Hepatocyte (in vitro differentiated cells): ENCODE measurements at places on chromosomes 6 and 20.

DNA sequence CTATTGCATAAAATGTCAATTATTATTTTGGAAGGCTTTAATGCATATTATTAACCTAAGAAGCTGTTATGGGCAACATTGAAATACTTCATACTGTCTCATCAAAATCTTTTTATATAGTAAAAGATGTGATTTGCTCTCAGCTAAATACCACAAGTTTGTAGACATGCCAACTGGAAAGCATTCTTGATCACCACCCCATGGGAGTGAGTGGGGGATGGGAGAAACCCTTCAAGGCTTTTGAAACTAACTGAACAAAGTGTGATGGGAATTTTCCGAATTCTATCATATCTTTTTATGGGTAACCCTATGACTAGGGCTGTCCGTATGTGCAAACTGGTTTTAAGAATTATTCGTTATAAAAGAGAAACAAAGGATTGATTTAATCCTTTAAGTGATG lies 377.3 kb upstream of the JAG1 start:
- no peak for DNase-seq

GRCh38 chr6:121503589-121503991 lies 68.1 kb downstream of the GJA1 start:
- DNase-seq, result no peak

DNA sequence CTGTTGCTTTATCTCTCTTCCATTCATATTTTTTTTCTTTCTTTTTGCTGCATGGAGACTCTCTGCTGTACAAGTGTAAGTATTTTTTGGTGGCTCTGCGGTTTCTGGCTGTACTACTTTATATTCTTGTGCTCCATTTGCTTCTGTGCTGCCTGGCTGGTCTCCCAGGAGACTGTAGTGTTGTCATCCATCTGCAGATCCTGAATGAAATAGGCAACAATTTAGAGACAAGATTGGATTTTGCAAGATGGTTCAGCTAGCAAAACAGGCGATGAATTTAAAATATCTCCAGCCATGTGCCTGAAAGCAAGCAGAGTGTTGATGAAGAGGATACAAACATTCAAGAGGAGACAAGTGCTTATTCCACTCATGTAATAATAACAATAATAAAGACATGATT lies 75.1 kb upstream of the SCGN start:
- DNase-seq, result no peak

- DNase-seq, result no peak
Observed at GRCh38 chr20:16469395-16469905, 103.8 kb downstream of the KIF16B start.

DNA sequence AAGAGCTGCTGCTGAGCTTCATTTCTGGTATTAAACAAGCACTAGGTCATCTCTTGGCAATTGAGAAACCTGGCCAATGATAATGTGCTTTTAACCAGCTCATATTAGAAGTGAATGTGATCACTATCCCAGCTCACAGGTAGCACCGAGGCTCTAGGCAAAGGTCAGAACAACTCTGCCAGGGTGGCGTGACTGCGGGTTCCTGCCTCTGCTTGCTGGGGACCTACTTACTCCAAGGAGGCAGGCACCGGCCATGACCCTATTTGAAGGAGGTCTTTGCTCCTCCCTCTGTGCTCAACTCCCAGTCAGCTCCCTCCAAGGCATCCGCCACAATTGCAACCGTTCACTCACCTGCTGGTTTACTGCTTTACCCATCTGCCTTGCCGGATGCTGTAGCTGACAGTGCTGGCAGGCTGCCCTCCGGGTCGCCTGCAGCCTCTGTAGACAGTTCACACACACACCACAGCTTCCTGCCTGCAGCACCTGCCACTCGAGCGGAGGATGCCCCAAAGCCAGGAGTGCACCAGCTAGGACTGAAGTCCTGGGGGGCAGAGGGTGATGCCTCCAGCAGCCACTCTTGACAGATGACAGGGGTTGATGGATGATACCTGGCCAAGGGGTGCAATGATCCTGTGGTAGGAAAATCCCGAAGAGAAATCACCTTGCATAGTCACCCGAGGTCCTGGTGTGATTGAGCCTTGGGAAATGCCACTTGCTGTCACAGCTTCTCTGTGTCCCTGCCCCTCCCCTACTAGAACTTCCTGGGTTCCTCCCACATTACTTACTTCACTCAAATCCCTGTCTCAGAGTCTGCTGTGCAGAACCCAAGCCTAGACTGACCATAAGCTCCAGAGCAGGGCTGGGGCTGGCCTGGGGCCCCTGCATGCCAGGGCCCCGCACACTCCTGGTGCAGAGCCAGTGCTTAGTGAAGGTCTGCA lies 8.8 kb upstream of the VSX1 start:
- DNase-seq, result no peak

DNA sequence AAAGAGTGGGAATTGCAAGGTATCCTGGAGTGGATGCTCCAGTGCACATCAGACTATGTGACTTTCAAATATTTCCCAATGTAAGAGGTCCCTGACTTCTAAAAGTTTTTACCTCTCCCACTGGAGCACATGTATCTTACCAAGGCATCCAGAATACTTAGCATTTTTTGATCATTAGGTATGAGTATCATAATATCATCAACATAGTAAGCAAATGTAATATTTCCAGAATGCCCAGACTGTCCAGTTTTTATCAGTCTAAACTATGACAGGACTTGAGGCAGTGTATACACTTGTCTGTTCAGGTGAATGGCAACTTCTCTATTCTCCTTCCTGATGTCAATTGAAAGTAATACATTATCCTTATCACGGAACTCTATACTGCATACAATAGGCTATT lies 924.6 kb upstream of the GJE1 start:
- DNase-seq, result no peak

GRCh38 chr20:56974499-56975250 lies 291.8 kb downstream of the BMP7 start:
- DNase-seq, result peak; percentile 78

DNA sequence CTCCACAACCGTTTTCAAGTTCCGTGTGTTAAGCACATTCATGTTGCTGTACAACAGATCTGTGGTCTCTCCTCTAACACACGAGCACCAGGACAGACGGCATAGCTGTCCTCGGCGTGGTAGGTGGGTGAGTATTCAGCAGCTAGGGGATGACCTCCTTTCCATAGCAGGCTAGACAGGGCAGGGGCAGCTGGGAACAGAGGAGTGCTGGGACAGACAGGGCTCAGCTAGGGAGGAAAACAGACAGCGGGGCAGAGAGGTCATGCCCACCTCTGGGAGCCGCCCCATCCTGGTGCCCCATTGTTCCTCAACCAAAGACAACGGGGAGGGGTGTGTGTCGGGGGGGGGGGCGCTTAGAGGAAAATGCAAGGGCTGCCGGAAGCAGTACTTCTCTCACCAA lies 271.5 kb upstream of the FOXQ1 start:
- no peak for DNase-seq

- DNase-seq, result no peak
Observed at GRCh38 chr6:44659726-44660125, 272.2 kb downstream of the CDC5L start.

DNA sequence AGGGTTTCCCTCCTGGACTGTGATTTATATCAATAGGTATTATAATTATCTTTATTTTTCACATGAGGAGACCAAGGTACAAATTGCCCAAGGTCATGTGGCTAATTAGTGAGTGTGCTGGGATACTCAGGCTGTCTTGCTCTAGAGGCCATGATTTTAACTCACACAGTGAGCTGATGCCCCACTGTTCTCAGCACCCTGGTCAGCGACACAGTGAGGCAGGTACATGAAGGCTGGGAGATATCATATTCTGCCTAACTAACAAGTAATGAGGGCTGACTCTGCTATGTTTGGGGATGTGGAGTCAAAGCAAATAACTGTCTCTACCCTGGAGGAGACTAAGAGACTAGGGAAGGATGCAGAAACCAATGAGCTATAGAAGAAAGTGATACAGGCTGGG lies 501.1 kb downstream of the PTPRT start:
- DNase-seq, result peak; percentile 54

DNA sequence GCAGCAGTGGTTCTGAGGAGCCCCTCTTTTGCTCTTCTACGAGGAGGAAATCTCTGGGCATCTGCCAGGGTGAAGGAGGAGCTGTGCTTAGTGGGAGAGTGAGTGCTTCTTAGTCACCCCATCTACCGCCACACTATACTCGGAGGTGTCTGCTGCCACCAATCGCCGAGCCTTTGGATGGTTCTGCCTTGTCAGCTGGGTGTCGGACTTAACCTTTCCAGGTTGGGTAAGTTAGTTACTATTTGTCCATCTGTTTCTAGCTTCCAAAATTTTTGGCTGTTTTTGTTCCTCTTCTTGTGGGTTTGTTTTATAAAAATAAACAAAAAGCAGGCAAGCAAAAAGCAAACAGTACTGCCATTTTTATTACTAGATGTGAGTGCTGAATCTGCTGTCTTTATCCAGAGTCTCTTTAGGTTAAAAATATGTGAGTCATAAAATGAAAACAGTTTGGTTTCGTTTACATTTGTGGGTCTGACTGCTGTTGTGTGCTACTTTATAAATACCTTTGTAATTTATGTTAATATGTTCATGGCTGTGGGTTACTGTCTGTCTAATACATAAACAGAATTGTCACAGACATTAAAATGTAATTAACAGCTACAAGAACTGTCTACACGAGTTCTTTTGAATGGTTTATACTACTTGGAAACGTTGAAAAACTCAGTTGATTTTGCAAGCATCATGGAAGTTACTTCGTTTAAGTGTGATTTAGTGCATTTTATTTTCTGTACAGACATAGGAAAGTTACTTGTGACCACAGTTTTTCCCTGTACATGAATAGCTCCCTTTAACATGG lies 89.2 kb downstream of the ARID1B start:
- DNase-seq, result peak; percentile 26

GRCh38 chr20:61316346-61316745 lies 64.3 kb downstream of the CDH4 start:
- DNase-seq, result no peak

- DNase-seq, result no peak
Observed at GRCh38 chr20:48226642-48227041, 441.4 kb upstream of the SULF2 start.

- DNase-seq, result peak; percentile 37
Observed at GRCh38 chr6:28251661-28252008, 434 bp downstream of the ZKSCAN4 start.

- no peak for DNase-seq
Observed at GRCh38 chr6:73418081-73418741, 23.6 kb downstream of the DDX43 start.

DNA sequence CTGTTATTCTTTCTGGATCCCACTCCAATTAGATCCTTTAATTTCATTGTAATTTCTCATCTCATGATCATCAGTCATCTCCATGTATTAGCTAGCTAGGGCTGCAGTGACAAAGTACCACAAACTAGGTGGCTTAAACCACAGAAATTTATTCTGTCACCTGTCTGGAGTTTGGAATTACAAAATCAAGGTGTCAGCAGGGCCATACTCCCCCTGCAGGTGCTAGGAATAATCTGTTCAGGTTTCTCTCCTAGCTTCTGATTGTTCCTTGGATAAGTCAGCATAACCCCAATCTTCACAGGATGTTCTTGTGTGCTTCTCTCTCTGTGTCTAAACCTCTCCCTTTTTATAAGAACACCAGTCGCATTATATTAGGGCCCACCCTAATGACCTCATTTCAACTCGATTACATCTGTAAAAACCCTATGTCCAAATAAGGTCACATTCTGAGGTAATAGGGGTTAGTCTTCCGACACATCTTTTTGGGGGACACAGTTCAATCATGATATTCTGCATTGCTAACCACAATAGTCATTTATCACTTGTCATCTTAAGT lies 40.5 kb downstream of the BEND6 start:
- DNase-seq, result no peak

DNA sequence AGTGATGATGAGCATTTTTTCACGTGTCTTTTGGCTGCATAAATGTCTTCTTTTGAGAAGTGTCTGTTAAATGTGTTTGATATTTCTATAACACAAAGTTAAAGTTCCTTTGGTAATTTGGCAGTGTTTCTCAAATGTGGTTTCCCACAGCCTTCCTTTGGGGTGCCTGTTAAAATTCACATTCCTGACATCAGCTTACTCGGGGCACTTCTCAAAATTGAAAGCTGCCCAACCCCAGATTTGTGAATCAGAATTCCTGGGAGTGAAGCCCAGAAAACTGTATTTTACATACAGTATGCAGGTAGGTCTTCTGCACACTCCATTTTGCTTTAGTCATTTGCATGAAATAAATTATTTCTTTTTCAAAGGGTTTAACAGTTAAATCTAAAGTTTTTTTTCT lies 207.9 kb downstream of the GMPR start:
- no peak for DNase-seq

GRCh38 chr6:130602151-130602770 lies 224.9 kb upstream of the SMLR1 start:
- DNase-seq, result peak; percentile 50

GRCh38 chr20:23998844-23999243 lies 10.3 kb upstream of the GGTLC1 start:
- DNase-seq, result no peak

DNA sequence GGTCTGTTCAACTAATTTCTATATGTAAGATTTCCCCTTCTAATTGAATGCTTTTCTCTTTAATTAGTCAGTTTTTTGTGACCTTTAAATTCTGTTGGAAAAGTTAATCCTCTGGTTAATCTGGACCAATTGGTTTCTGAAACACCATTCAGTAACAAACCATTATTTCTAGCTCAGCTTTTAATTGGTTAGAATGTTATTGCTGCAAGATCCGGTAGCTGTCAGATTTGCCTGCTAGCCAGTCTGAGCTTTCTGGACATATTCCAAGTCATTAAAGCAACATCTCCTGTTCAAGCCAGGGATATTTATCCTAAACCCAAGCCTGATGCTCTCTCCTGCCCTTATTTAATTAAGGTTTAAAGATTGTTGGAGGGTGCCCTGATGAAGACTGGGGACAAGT lies 55.1 kb upstream of the FBXL4 start:
- no peak for DNase-seq

DNA sequence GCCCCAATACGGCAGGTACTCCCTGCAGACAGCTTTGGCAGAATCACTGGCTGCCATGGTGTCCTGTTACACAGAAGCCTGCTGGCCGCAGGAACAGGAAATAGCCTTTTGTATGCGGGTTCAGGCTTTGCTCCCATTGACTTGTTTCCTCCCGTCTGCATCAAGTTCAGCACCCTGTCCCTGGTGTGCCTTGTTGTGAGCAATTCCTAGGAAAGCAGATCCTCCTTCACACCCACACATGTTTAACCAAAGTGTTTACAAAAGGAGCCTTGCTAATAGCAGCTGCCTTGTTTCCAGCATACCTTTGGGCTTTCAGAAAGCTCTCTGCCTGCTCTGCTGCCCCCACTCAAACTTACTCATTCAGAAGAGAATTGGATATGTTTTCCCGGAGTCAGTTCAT lies 127.2 kb upstream of the SUPT3H start:
- peak; percentile 43 for DNase-seq

GRCh38 chr6:168128631-168129291 lies 49.7 kb upstream of the FRMD1 start:
- DNase-seq, result no peak

GRCh38 chr6:147637620-147638195 lies 129.2 kb downstream of the SAMD5 start:
- DNase-seq, result no peak

GRCh38 chr6:33276864-33277662 lies at the start of gene B3GALT4:
B3GALT4 (plus strand) TSS chr6:33277123; CDS start chr6:33277420, 297 bp downstream.
- peak; percentile 88 for DNase-seq

DNA sequence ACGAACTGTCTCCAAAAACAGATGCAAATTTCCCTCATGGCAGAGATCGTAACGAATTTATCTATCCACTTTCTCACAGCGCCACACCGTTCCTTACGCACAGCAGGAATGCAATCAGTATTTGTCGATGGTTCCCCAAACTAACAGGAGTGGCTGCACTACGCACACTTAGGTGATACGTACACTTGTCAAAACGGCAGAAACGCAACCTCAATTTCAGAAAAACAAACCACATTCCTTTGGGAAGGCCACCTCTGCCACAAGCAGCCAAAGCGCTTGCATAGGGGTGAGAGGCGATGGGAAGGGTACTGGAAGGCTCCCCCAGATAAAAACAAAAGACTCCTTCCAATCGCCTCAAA lies 638 bp downstream of the MDN1 start:
- peak; percentile 25 for DNase-seq
